ENCODE measurements at places on chromosomes 4 and X.
A peak's percentile ranks its signal among the peaks of the same experiment; 100 is the strongest.

GRCh38 chr4:158750379-158750778 is 18.4 kb upstream of the FNIP2 start:
- DNase-seq, result peak; percentile 92

- no peak for DNase-seq
Measured at GRCh38 chr4:144862210-144862609, 216.3 kb downstream of the HHIP start.

DNA sequence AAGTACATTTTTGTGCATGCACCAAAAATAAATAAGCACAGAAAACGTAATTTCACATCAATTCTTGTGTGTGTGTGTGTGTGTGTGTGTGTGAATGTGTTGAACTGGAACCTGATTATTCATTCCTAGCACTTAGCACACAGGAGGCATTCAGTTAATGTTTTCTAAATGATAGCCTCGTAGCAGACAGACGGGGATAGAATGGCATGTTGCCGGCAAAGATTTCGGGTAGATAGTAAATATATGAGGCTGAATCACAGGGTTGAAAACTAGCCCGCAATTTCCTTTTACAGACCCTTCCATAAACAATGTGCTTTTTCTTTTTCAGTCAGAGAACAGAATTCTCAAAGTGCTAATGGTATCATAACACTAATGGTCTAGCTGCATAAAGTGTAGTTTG is 13.5 kb downstream of the MAOB start:
- no peak for DNase-seq

- no peak for DNase-seq
Measured at GRCh38 chrX:26952213-26952612, 510.9 kb downstream of the PPP4R3C start.

GRCh38 chrX:15430076-15430475 is 45.9 kb upstream of the VEGFD start:
- DNase-seq, result no peak

DNA sequence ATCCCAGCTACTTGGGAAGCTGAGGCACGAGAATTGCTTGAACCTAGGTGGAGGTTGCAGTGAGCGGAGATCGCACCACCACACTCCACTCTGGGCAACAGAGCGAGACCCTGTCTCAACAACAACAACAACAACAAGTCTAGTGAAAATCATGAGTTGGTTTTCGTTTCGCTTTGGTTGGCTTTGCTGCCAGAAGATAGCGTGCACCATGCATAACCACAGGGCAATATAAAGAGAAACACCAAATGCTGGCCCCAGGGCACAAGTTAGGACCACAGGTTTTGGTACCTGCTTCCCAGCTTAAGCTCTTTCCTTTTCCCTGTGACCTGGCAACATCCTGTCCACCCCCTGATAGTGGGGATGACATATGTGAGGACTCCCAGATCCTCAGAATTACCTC is 21.5 kb upstream of the HMGB3 start:
- no peak for DNase-seq

DNA sequence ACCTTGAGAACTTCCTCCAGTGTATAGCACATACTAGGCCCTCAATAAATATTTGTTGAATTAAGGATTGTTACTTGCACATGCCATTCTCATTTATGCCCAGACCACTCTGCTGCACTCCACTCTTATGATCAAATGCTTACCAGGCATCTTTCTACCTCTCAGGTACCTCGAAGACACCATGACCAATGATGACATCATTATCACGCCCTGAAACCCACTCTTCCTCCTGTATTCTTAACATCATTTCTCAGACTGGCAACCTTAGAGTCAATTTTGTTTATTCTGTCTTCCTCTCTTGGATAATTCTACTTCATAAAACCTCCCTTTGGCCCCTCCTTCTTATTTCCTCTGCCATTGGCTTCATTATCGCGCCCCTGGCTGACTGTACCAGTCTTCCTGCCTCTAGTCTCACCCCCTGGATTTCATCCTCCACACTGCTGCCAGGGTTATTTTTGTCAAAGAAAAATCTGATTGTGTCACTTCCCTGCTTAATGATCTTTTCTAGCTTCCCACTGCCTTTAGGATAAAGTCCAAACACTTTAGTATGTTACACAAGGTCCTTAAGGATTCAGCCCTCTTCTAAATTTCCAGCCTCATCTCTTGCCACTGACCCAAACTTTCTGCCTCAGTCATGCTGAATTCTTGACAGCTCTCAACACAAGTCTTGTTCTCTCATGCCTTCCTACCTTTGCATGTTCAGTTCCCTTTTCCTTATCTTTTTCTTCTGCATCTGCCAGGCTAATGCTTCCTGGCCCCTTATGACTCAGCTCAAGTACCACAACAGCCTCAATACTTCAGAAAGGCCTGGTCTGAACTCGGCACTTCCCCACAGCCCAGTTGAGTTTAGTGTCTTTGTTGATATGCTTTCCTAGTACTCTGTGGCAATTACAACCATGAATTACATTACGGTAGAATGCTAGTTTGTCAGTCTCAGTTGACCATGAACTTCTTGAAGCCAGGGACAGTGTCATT is 45.8 kb downstream of the HDAC8 start:
- DNase-seq, result no peak

GRCh38 chrX:135697601-135698000 is 15.8 kb upstream of the CT45A1 start:
- DNase-seq, result no peak

GRCh38 chr4:2066011-2066551 is 7.0 kb downstream of the NAT8L start:
- DNase-seq, result no peak

- no peak for DNase-seq
Measured at GRCh38 chrX:29470030-29470429, 745.3 kb upstream of the MAGEB2 start.

Data from astrocyte of the cerebellum (primary cell).